ENCODE measurements at places on chromosomes 16 and 17.

- no peak for DNase-seq
These were observed 76.0 kb downstream of the N4BP1 start for GRCh38 chr16:48533931-48534330.

GRCh38 chr16:57687363-57687929 lies 7.2 kb upstream of the DRC7 start:
- no peak for DNase-seq

DNA sequence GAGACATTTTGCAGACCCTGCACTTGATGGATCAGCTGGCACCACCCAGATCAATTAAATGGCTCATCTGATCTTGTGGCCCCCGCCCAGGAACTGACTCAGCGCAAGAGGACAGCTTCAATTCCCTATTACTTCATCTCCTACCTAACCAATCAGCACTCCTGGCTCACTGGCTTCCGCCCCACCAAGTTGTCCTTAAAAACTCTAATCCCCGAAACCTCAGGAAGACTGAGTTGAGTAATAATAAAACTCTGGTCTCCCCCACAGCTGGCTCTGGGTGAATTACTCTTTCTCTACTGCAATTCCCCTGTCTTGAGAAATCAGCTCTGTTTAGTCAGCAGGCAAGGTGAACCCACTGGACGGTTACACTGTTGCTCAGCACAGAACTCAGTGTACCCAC lies 23.6 kb downstream of the SPPL2C start:
- DNase-seq: no peak

- no peak for DNase-seq
These were observed 16.3 kb upstream of the ATP2A3 start for GRCh38 chr17:3980381-3981014.

DNA sequence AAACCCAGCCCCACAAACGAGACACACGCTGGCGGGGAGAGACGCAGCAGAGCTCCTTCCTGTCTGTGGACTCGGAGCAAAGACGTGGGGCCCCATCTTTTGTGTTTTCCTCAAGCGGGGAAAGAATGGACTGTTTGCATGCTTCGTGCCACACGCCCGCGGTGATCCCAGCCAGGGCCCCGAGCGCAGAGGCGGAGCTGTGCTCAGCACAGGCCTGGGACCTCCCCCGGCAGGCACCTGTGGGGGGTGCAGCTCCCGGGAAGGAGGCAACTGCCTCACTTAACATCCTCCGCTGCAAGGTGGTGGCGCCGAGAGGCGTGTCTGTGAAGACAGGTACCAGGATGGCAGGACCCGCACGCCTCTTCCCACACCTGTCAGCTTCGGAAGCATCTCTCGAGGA lies 19.1 kb downstream of the TRARG1 start:
- DNase-seq: no peak

DNA sequence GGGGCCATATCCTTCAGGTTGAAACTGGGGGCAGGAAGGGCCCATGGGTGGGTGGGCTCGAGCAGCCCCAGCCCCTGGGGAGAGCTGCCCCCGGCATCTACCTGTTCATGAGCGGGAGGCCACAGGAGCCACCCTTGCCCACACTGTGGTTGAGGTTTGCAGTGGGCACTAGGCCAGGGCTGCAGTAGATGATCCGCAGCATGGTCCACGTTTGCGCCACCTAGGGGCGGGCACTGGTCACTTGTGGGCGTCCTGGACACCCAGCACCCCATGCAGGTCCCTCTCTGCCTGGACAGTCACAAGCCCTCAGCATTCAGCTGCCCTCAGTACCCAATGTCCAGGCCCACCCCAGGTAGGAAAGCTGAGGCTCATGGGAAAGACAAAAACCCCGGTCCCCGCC lies 1.8 kb upstream of the JMJD8 start:
- no peak for DNase-seq

DNA sequence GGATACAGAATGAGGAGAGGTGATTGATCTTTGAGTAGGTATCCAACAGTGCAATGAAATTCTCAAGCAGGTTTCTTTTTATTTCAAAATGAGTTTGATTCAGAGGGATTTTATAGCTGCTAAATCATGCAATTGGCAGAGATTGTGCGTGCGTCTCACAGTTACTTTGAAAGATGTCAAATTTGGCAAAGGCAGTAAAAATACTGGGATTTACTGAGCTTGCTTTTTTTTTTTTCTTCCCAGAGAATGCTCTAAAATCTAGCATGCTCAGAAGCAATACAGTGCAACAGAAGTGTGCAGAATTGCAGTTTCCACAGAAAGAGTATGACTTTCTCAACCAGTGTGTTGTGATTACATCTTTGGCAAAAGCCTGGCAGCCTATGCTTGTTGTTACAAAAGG lies 410.7 kb upstream of the GOT2 start:
- no peak for DNase-seq

- peak; percentile 3 for DNase-seq
These were observed 51.5 kb downstream of the KNOP1 start for GRCh38 chr16:19666477-19666876.

DNA sequence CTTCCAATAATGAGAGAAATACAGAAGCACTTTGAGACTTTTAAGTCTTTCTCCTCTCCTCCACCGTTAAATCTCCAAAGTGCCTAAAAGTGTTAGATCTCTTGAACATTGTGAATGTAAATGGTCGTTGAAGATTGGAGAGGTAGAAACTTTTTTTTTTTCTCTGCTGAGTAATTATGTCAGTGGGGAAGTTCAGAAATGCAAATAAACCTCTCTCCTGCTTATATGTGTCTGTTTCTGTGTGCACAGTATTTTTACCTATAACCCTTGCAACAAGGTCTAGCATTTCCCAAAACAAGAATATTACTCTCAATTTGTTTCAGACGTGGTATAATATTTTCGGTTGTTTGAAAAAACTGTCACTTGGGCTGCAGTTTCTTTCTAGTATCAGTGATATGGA lies 833.6 kb upstream of the CDH8 start:
- no peak for DNase-seq

GRCh38 chr17:11645426-11645825 lies 47.2 kb downstream of the DNAH9 start:
- no peak for DNase-seq

DNA sequence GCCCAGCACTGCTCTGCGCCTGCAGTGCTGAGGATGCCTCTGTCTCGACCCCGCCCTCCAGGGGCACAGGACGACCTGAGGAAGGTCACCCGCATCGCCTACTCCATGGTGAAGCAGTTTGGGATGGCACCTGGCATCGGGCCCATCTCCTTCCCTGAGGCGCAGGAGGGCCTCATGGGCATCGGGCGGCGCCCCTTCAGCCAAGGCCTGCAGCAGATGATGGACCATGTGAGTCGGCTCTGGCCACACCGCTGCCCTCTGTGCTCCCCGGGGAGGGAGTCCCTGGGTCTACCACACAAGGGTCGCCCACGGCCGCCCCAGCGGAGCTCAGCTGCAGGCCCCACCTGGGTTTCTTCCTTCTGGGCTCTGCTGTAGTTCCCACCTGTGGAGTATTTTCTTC lies 6.7 kb upstream of the RPL13 start:
- DNase-seq: no peak

DNA sequence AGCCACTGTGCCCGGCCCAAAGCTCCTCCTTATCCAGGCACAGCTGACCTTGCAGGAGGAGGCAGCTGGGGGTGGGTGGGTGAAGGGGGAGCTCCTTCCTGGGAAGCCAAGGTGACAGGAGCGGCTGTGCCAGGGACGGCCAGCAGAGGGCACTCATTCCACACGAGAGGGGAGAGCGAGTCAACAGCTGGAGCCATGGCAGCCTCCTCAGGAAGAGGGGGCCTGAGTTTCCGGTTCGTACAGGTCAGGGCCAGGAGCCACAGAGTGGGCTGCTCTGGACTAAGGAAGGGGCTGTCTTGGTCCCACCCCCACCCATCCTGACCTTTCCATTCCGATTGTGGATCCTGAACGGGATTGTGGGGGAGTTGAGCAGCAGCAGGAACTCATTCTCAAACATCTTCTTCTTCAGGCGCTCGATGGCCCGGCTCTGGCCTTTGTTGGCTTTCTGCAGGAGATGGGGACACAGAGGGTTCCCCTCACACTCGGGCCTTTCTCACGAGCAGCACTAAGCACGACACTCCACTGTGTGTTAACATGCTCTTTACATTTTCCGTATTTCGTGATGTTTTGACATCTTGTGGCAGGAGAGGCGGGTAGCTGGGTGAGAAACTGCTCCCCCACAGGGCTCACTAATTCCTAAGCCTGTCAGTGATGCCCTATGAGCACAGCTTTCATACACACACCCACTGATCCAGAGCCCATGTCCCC lies 61.6 kb downstream of the TIMM22 start:
- DNase-seq: peak; percentile 36

- no peak for DNase-seq
These were observed 59.0 kb upstream of the ATP2A3 start for GRCh38 chr17:4023220-4023619.

DNA sequence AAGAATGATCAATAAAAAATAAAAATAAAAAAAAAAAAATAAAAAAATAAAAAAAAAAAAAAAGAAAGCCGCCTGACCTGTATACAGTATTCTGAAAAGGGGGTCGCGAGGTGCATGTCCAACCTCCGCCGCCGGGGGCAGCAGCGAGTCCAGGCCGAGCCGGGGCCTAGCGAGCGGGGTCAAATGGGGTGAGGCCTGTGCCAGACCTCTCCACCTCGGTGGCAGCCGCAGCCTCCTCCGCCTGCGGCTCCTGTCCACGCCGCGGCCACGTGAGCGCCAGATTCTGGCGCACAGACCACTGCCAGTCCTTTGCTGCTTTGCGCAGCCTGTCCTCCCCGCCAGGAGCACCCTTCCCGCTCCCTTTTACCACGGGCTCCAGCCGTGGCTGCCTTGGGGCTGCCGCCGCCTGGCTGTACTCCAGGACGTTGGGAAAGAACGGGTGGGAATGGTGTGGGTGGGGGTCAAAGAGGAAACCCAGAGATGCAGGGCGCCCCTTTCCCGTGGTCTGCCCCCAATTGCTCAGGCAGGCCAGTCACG lies 2.4 kb upstream of the BCKDK start:
- peak; percentile 72 for DNase-seq

DNA sequence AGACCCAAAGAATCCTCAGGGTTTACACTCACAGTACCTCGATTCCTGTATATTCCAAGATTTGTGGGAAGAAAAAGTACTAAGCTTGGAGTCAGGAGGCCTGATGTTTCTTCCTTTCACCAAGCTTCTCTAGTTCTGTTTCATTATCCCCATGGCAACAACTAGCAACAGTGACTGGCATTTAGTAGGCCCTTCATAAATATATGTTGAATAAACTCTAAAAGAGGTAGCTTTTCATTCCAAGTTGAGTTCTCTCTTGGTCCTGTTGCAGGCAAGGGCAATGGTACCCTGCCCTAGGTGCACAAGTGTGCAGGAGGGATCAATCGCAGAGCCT lies 527 bp upstream of the UBE2Z start:
- no peak for DNase-seq

DNA sequence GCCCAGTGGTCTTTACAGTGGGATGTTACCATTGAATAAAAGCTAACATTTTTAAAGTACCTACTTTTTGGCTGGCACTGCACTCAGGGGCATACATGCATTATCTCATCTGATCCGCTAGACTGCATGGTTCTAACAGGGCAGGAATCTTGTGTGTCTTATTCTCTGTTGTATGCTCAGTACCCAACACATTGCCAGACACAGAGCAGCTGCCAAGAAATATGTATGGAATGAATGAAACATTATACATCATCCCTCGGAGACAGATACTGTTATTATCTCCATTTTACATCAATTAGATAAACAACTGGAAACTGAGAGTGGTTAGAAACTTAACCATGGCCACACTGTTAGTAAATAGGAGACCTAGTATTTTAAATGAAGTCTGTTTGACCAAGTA lies 74.1 kb upstream of the CDH11 start:
- no peak for DNase-seq

DNA sequence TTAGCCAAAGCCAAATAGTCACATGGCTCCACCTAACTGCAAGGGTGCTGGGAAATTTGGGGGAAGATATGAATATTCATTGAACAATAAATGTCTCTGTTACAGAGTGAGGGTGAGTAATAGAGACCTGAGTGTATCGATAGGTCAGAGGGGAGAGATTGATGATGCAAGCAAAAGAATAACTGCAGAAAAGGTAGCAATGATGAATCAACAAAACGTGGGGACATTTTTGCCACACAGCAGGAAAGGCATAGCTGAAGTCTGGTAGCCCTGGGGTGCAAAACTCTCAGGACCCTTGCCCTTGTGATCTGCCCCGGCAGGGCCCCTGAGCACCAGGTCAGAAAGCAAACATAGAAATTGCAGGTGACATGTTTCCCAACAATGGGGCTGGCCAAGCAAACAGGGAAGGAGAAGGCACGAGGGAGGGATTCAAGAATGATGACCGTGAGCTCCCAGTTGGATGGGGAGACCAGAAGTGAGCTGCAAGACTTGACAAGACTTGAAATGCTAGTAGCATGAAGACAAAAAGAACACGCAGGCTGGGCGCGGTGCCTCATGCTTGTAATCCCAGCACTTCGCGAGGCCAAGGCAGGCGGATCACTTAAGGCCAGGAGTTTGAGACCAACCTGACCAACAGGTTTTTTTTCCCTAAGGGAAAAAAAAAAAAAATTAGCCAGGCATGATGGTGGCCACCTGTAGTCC lies 12.7 kb upstream of the HERPUD1 start:
- DNase-seq: no peak

- no peak for DNase-seq
These were observed 2.0 kb upstream of the TMEM92 start for GRCh38 chr17:50272246-50272645.

DNA sequence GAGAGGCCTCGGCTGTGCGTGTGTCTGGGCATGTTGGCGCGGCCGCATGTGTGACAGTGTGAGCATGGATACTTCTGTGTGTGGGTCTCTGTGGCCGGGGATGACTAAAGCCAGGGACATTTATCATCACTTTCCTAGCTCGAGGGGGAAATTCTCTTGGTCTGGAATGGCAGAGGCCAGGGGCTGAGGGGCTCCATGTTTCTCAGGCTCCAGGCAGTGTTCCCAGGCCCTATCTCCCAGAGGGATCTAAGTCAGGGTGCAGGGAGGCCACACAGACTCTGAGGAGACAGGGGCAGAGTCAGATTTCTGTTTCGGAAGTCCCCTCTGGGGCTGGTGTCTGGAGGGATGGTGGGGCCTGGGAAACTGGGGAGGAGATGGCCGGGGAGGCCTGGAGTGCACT lies 23.7 kb upstream of the SPNS2 start:
- DNase-seq: no peak

GRCh38 chr16:86337581-86338402 lies 172.5 kb upstream of the FOXF1 start:
- DNase-seq: no peak

- peak; percentile 96 for DNase-seq
These were observed at the start of gene NQO1 for GRCh38 chr16:69726313-69727060. Gene NQO1, minus strand, starts transcription at chr16:69726560. Its CDS starts 121 bp downstream, at chr16:69726439.

GRCh38 chr16:56081371-56081770 lies 109.9 kb upstream of the GNAO1 start:
- no peak for DNase-seq

- peak; percentile 43 for DNase-seq
These were observed 186.0 kb upstream of the TNRC6C start for GRCh38 chr17:77772461-77772897.

GRCh38 chr17:35068249-35068648 lies 4.7 kb upstream of the RFFL start:
- DNase-seq: no peak

DNA sequence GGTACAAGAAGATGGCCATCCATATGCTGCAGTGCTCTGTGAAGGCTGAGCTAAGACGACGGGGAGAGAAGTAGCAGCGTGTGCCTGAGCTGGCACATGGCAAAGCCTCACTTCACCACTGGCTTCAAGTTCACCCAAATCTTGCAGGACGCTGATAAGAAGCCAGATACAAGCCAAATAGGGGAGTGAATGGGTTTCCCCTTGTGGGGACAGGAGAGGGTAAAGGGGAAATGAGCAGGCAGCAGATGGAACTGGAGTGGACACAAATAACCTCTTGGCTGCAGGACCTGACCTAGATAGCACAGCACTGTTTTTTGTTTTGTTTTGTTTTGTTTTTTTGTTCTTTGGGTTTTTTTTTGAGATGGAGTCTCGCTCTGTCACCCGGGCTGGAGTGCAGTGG lies 21.0 kb upstream of the PITPNA start:
- peak; percentile 76 for DNase-seq
